ENCODE measurements at places on chromosomes 16 and 17.

DNA sequence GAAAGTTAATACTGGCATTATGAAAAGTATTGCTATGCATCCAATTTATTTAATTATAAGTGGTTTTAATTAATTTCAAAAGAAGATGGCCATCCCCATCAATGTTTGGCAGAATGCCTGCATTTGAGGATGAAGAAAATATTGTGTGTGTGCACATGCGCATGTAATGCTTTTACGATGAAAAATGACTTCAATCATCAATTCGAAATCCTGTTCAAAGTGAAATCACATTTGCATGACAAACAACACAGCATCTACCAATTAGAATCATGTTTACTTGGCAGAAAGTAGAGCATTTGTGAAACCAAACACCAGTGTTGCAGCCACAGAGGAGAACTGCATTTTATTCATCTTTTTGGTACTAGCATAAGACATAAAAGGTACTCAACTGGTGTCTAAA lies 191.9 kb upstream of the PIRT start:
- no peak for DNase-seq

DNA sequence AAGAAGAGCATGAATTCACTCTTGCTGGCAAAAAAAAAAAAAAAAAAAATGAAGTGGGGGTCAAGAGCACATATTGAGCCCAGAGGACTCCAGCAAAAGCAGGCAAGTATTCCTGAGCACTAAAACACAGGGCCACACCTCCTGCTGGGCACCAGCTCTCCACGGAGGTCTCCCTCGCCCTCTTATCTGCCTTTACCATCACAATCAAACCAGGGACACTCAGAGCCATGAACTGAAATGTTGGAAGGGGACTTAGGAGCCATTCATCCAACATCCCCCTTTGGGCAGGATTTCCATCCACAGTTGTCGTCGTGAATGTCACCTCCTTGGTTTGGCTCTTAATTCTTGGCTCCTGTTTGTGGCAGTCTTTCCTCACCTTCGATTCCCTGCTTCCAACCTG lies 89.8 kb upstream of the GNAO1 start:
- no peak for DNase-seq

- no peak for DNase-seq
Measured at GRCh38 chr17:9977180-9977575, 72.1 kb upstream of the RCVRN start.

- DNase-seq = no peak
Measured at GRCh38 chr16:5454349-5454748, 356.8 kb upstream of the EEF2KMT start.

DNA sequence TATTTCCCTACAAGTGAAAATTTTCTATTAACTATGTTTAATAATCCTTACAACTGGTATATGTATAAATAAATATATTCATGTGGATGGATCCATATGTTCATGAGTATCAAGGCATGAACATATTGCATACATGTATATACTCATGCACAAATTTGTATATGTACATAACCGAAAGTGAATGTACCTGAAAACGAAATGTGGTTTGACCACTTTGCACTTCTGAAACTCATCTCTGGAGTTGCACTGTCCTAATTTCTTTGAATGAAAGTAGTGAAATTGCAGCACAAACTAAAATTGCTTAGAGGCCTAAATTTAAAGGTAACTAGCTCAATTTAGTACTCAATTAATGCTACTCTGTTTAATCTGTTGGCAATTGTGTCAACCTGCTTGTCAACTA lies 27.4 kb upstream of the GNAO1 start:
- no peak for DNase-seq

- no peak for DNase-seq
Measured at GRCh38 chr17:50871364-50871763, 5.2 kb upstream of the TOB1 start.

Data from cortex of kidney (tissue), 1 donor.